Mesothelial cell of epicardium (in vitro differentiated cells): ENCODE measurements at places on chromosomes 1 and 21. TPM values are rescaled to one million over a fixed set of nuclear protein-coding genes. Genes with fewer than 3 reads are reported as not detected.

Gene C1orf116
- total RNA-seq: 0.44 to 0.67 TPM (median 0.57 TPM) in 3 replicates

Gene CD1E
- total RNA-seq: not detected in 3 replicates

DNA sequence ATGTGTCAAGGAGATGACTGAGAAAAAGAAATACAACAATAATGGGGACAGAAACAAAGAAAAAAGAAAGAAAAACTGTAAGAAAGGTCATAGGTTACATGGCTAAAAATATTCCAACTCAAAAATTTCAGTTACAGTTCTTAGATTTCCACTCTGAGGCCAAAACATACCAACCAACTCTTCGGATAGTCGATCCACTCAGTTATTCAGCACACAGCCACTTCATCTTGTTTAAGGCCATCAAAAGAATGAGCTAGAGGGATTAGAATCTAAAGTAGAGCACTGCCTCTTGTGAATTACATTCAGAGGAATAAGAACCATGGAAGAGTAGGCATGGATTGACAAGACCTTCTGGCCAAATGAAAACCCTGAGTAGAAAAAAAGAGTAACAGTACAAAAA lies 277.0 kb downstream of the MRPL39 start:
- DNase-seq: no peak

Gene GPR37L1
- 0.07 to 0.11 TPM (median 0.09 TPM) in 3 replicates for total RNA-seq

- no peak for DNase-seq
These were observed 76.5 kb downstream of the GALNT2 start for GRCh38 chr1:230143534-230143933.

Gene TCEA3
- total RNA-seq: 8.0 to 10.0 TPM (median 9.9 TPM) in 3 replicates

GRCh38 chr1:3369446-3370076 lies 84.9 kb upstream of the ARHGEF16 start:
- DNase-seq: no peak

Gene DENND1B
- 23.1 to 27.9 TPM (median 27.9 TPM) in 3 replicates for total RNA-seq

DNA sequence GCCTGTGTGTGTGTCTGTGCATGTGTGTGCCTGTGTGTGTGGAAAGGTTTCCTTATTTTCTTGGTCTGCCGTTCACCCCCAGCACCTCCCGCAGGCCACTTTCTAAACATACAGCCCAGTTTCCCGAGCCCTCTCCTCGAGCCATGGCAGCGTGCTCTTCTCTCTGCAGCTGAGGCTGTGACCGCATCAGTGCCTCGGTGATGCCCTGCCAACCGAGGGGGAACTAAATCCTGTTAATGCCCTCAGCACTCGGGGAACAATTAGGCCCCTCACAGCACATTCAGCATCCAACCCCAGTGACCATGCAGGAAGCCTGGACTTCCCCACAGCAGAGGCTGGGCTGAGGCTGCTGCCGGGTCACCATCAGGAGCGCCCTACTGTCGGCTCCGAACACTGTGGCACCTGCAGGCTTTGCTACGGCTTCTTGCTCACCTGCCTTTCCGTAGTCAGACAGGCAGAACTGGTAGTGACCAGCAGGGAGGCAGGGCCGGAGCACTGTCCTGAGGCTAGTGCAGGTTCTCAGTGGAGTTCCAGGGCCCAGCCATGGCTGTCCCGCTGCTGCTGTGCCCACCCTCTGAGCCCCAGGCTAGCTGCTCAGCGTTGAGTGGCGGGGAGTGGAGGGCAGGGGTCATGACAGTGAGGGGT lies 8.1 kb downstream of the GPR137B start:
- no peak for DNase-seq

DNA sequence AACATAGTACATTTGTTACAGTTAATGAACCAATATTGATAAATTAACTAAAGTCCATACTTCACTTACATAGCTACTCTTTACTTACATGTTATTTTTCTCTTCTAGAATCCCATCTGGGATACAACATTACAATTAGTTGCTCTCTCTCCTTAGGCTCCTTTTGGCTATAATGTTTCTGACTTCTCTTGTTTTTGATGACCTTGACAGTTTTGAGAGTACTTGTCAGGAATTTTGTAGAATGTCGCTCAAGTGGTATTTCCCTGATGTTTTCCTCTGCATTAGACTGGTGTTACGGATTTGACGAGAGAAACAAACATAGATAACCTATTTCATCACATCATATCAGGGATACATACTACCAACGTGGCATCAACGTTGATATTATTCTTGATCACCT lies 925.4 kb upstream of the TMPRSS15 start:
- no peak for DNase-seq
